ENCODE measurements at places on chromosomes 6 and 20. TPM values are rescaled to one million over a fixed set of nuclear protein-coding genes. Genes with fewer than 3 reads are reported as not detected.

GRCh38 chr6:98067375-98067774 is 767.0 kb upstream of the POU3F2 start:
- DNase-seq = no peak

DNA sequence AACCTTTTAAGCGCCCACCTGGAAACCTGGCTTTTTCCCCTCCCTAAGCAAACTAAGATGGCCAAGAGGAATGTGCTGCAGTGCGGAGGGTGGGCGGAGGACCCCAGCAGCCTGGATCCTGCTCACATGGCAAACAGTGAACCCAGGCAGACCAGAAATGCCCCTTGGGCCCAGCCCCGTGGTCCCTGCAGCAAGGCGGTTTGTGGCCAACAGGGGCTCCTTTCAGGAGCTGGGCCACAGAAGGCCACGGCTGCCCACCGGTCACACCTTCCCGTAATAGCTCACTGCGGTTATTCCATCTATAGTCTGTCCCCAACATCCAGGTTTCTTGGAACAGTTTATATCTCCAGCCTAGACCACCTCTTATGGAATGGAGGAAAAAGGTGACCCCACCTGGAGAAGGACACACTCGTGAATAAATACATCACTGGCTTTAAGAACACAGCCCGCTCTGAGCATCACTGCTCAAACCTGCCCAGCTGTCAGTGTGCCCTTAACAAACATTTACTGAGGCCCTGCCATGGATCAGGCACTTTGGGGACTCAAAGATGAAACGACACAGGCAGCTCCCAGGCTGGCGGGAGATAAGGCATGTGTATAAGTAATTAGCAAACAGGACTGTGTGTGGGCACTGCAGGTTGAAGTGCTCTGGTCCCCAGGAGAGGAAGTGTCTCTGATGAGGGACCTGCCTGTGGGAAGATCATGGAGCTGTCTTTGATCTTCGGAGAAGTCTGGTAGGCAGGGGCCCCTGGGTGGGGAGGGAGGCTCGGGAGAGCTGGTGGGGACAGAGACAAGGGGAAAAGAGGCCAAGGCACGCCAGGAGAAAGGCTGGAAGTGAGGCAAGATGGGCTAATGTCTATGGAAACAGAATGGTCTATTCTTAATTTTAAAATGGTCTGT is 3.2 kb upstream of the TUBB1 start:
- DNase-seq = no peak

UST gene
- total RNA-seq = 24.0 TPM

RAET1E gene
- 0.98 TPM for total RNA-seq

GLP1R gene
- total RNA-seq = 0.18 TPM

FOXQ1 gene
- 22.9 TPM for total RNA-seq

ZKSCAN8 gene
- total RNA-seq = 40.5 TPM

SLC39A7 gene
- total RNA-seq = 53.6 TPM

LIN28B gene
- 0.12 TPM for total RNA-seq

All from lung (tissue), 17 donors.